ENCODE measurements at places on chromosomes 5 and 9. TPM values are rescaled to one million over a fixed set of nuclear protein-coding genes. Genes with fewer than 3 reads are reported as not detected.

NNT gene
- total RNA-seq, result 69.4 TPM

ZNF658 gene
- total RNA-seq, result 4.2 TPM

ZBED3 gene
- total RNA-seq, result 11.7 TPM

OR1J2 gene
- not detected for total RNA-seq

- no peak overlapping the region for H3K27ac ChIP-seq
- H3K4me1 ChIP-seq, result no peaks in the 10 kb centered on the region
- no peak overlapping the region for H3K4me3 ChIP-seq
- no peaks in the 10 kb centered on the region for H3K36me3 ChIP-seq
- no peak for DNase-seq
These were observed 152.9 kb upstream of the SLC28A3 start for GRCh38 chr9:84493284-84493947.

DNA sequence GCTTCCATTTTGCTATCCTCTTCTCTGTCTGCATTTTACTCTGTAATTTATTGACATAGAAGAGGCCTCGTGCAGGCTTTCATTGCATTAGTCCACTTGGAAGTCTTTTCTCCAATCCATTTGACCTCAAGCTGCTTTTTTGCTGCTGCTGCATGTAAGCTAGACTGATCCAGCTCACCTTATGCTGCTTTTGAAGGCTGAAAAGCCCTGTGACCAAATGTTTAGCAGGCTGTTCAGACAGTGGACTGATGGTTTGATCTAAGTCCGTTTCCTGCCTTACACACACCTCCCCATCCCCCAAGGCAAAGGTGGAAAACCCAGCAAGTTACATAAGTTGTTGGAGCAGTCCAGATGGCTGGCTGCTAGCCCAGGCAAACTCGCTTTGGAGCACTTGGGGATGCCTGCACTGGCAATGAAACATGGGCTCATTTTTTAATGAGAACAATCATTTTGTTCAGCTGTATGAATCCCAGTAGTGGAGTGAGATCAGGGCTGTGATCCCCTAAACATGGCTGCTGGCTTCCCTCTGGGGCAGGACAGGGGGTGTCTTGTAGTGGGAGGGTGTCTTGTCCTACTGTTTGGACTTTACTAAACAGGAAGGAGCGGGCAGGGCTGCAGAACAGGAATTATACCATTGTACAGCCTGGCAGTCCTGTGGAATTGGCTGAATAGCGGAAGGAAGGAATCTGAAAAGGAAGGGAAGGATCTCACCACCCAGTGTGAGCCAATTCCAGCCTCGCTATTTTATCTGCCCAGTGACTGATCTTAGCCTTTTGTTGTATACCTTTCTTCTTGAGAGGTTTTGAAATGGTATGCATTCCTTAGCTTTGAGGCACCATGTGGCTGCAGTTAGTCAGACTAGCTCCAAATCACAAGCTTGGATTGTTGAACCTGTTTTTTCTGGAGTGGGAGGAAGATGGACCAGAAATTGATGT lies 212.0 kb downstream of the ARHGAP26 start:
- H3K27me3 ChIP-seq, result no peaks in the 10 kb centered on the region
- no peaks in the 10 kb centered on the region for H3K36me3 ChIP-seq
- H3K4me3 ChIP-seq, result no peak overlapping the region
- H3K4me1 ChIP-seq, result peaks cover 4% of the 10 kb centered on the region

- no peak for DNase-seq
- H3K36me3 ChIP-seq, result no peaks in the 10 kb centered on the region
- H3K4me1 ChIP-seq, result no peaks in the 10 kb centered on the region
- H3K27ac ChIP-seq, result no peak overlapping the region
- no peak overlapping the region for H3K4me3 ChIP-seq
These were observed 185.0 kb downstream of the CNTLN start for GRCh38 chr9:17319864-17320263.

- no peak for DNase-seq
- H3K36me3 ChIP-seq, result no peaks in the 10 kb centered on the region
- no peaks in the 10 kb centered on the region for H3K4me1 ChIP-seq
- H3K27me3 ChIP-seq, result no peaks in the 10 kb centered on the region
- H3K27ac ChIP-seq, result no peak overlapping the region
These were observed 109.3 kb downstream of the TARS1 start for GRCh38 chr5:33549982-33550567.

- no peak overlapping the region for H3K27ac ChIP-seq
- no peaks in the 10 kb centered on the region for H3K36me3 ChIP-seq
- DNase-seq, result no peak
These were observed 221.7 kb downstream of the PBX3 start for GRCh38 chr9:125968714-125969374.

DNA sequence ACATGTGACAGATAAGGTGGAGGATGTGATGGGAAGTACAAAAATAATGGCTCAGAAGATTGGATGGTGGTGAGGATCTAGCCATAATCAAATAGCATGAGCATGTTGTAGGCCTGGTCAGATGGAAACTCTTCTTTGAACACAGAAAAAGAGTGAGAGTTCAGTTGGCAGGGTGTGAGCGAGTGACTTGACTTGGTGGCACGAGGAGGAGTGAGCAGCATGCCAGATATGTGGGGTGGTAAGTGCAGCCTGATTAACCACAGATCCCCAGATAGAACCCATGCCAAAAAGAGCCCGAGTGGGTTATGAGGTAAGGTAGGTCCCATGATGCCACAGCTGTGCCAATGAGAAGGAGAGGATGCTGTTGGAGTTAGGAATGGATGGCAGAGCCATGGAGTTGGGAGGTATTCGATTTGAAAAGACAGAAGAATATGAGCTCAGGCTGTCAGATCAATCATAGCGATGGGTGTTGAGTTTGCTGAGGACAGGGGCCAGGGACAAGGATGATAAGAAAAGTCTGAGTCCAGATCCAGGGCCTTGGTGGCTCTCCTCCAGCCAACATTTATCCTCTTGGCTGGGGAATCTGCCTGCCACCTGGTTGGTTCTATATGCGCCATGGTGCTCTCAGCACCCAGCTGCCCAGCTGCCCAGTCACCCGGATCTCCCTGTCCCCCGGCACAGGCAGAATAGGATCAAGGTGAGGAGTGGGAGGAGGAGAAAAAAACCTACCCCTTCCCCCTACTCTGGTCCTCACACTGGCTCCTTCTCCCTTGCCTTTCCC lies 16.5 kb downstream of the GARNL3 start:
- no peak overlapping the region for H3K4me3 ChIP-seq
- H3K27me3 ChIP-seq, result no peaks in the 10 kb centered on the region

GRCh38 chr9:80994892-80995291 lies 694.5 kb downstream of the TLE1 start:
- no peaks in the 10 kb centered on the region for H3K27me3 ChIP-seq
- no peak for DNase-seq
- no peak overlapping the region for H3K27ac ChIP-seq
- no peaks in the 10 kb centered on the region for H3K36me3 ChIP-seq
- H3K4me1 ChIP-seq, result no peaks in the 10 kb centered on the region

- no peaks in the 10 kb centered on the region for H3K36me3 ChIP-seq
- DNase-seq, result no peak
- H3K27ac ChIP-seq, result no peak overlapping the region
- no peaks in the 10 kb centered on the region for H3K4me1 ChIP-seq
These were observed 118.0 kb downstream of the ESM1 start for GRCh38 chr5:54867310-54867944.

DNA sequence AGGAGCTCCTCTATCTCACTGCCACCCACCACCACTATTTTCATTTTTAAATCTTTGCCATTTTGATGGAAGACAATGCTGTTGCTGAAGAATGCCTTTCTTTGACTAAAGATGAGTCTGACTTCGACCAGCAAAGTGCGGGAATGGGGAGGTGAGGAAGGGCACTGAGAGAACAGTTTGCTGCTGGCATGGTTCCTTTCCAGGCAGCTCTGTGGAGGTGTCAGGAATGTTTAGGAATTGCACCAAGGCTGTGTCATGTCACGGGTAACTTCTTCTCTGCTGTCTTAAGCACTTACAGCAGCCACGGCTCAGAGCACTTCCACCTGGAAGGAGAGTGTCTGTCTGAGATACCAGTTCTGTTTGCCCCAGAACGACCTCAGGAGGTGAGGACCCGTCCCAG lies 41.4 kb upstream of the SHB start:
- DNase-seq, result peak; percentile 5
- H3K27me3 ChIP-seq, result no peaks in the 10 kb centered on the region
- H3K27ac ChIP-seq, result no peak overlapping the region
- no peaks in the 10 kb centered on the region for H3K4me1 ChIP-seq

- no peaks in the 10 kb centered on the region for H3K36me3 ChIP-seq
- H3K27ac ChIP-seq, result no peak overlapping the region
- DNase-seq, result peak; percentile 84
- no peaks in the 10 kb centered on the region for H3K27me3 ChIP-seq
- H3K4me3 ChIP-seq, result no peak overlapping the region
These were observed 6.5 kb downstream of the TBC1D2 start for GRCh38 chr9:98248737-98249474.

DNA sequence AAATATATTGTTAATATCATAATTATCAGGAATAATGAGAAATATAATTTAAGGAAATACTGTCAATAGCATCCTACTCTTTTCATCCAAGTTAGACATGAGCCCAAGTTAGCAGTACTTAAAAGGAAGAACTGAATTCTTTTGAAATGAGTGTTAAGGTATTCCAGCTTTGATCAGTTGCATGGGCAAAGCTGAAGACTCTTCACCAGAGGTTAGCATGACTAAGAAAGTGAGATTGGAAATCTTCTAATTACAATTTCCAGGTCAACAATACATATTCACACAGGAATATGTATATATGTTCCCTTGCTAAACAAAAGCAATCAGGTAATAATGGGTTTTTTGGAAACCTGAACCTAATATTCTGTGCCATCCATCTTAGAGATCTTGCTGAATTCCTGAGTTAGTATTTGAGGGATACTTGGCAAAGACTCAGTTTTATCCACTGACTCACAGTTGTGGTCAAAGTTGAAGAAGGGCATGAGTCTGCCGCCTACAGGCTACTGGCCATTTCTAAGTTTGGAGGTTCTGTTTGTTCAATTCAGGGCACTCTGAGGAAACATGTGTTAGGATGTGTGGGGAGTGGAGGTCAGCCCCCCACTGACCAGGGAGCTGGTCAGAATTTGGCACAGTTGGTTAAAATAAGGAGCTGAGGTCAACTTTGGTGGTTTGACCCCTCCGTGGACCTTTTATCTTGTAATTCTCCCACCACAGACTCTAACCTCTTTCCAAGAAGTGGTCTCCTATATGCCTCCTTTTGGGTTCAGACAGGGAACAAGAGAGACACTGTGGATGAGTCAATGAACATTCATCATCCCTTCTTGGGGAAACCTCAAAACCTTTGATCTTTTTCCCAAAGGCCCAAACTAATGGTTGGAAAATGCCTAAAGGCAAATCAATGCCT lies 118.3 kb downstream of the PIK3R1 start:
- H3K27me3 ChIP-seq, result no peaks in the 10 kb centered on the region
- no peak for DNase-seq
- H3K4me1 ChIP-seq, result no peaks in the 10 kb centered on the region

- H3K4me1 ChIP-seq, result no peaks in the 10 kb centered on the region
- no peak overlapping the region for H3K27ac ChIP-seq
- no peak overlapping the region for H3K4me3 ChIP-seq
- no peaks in the 10 kb centered on the region for H3K36me3 ChIP-seq
These were observed 69.1 kb downstream of the C9orf85 start for GRCh38 chr9:71980266-71981190.

- no peak overlapping the region for H3K27ac ChIP-seq
- no peak overlapping the region for H3K4me3 ChIP-seq
- H3K4me1 ChIP-seq, result no peaks in the 10 kb centered on the region
- H3K27me3 ChIP-seq, result no peaks in the 10 kb centered on the region
- peak; percentile 65 for DNase-seq
- H3K36me3 ChIP-seq, result no peaks in the 10 kb centered on the region
These were observed 102.3 kb downstream of the ENC1 start for GRCh38 chr5:74538206-74538661.

- H3K27ac ChIP-seq, result no peak overlapping the region
- H3K4me3 ChIP-seq, result no peak overlapping the region
- H3K27me3 ChIP-seq, result no peaks in the 10 kb centered on the region
- H3K36me3 ChIP-seq, result no peaks in the 10 kb centered on the region
These were observed 14.4 kb downstream of the F2RL2 start for GRCh38 chr5:76608833-76609232.

GRCh38 chr5:163670036-163670435 lies 164.6 kb downstream of the MAT2B start:
- no peaks in the 10 kb centered on the region for H3K36me3 ChIP-seq
- no peak overlapping the region for H3K4me3 ChIP-seq
- H3K27ac ChIP-seq, result no peak overlapping the region
- no peaks in the 10 kb centered on the region for H3K4me1 ChIP-seq
- no peak for DNase-seq

- no peaks in the 10 kb centered on the region for H3K27me3 ChIP-seq
- no peak overlapping the region for H3K27ac ChIP-seq
- H3K36me3 ChIP-seq, result no peaks in the 10 kb centered on the region
- no peak for DNase-seq
- H3K4me1 ChIP-seq, result no peaks in the 10 kb centered on the region
These were observed 27.0 kb upstream of the FRRS1L start for GRCh38 chr9:109193974-109194556.

DNA sequence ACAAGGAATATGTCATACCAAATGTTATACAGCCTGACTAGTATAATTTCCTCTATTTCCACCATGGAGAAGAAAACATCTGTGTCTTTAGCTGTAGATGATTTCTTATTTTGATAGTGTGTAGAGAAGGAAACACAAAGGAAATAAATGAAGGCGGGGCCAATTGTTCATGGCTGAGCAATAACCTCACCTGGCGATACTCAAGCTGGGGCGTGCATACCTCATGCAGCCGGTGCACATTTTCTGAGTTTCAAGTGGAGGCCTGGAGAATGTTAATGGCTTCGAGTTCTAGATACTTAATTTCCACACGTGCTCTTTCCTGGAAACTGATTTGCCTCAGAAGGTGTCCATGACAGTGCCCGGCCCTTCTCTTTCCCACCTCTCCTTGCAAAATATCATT lies 127.4 kb upstream of the TAF11L2 start:
- H3K4me3 ChIP-seq, result no peak overlapping the region
- no peak for DNase-seq
- no peaks in the 10 kb centered on the region for H3K36me3 ChIP-seq
- H3K27ac ChIP-seq, result no peak overlapping the region
- no peaks in the 10 kb centered on the region for H3K27me3 ChIP-seq

DNA sequence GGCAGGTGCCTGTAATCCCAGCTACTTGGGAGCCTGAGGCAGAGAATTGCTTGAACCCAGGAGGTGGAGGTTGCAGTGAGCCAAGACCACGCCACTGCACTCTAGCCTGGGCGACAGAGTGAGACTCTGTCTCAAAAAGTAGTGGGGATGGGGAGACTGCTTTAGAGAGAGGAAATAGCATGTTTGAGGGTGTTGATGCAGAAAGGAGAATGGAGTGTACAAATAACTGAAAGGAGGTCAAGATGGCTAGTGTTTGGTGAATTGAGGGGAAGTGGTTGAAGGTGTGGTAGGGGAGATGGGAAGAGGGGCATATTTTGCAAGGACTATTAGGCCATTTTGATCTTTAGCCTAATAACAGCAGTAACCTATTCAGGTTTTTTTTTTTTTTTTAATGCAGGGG lies 18.2 kb downstream of the TENT2 start:
- DNase-seq, result no peak
- no peaks in the 10 kb centered on the region for H3K27me3 ChIP-seq
- no peaks in the 10 kb centered on the region for H3K4me1 ChIP-seq
- H3K27ac ChIP-seq, result no peak overlapping the region

DNA sequence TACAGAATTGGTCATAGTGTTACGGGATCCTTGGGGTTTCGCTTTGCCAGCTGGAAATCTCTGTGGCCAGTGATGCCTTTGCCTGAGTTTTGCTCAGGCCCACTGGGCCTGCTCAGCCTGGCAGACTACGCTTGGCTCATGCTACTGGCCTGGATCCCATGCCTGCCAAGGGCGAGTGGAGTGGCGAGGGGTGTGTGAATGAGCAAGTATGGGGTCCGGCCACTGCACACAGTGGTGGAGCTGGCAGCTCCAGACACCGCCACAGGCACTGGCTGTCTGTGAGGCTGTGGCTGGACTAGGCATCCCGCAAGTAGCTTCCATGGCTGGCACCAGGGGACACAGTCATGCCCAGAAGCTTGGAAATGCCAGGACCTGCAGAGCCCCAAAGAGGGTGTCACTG lies 240.3 kb downstream of the ARRDC3 start:
- no peaks in the 10 kb centered on the region for H3K4me1 ChIP-seq
- no peak overlapping the region for H3K4me3 ChIP-seq
- no peak overlapping the region for H3K27ac ChIP-seq
- peak; percentile 60 for DNase-seq
- no peaks in the 10 kb centered on the region for H3K36me3 ChIP-seq

Data from aorta (tissue), 5 donors.